Mesendoderm (in vitro differentiated cells): ENCODE measurements at places on chromosomes 3 and 15.

DNA sequence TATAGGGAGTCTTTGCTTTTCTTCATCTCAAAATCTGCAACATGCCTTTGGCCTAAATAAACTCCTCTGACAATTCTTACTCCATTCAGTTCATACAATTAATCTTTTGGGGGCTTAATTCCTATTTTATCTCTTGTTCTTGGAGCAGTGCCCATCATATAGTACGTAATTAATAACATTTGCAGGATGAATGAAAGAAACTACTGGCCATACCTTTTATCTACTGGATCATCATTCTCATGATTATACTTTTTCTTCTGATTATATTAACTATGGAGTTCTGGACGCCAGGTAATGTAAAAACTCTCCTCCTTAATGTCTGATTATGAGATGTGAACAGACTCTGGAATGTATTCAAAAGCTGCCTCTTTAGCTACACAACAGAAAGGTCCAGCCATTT is 46.5 kb upstream of the SCN5A start:
- DNase-seq, result no peak
- no peak overlapping the region for H3K4me3 ChIP-seq
- H3K4me1 ChIP-seq, result no peaks in the 10 kb centered on the region
- H3K27ac ChIP-seq, result no peak overlapping the region
- no peaks in the 10 kb centered on the region for H3K36me3 ChIP-seq
- H3K27me3 ChIP-seq, result no peaks in the 10 kb centered on the region

GRCh38 chr3:167372138-167372537 is 8.0 kb downstream of the ZBBX start:
- no peaks in the 10 kb centered on the region for H3K27me3 ChIP-seq
- no peaks in the 10 kb centered on the region for H3K4me1 ChIP-seq
- no peaks in the 10 kb centered on the region for H3K36me3 ChIP-seq
- no peak overlapping the region for H3K27ac ChIP-seq

- no peaks in the 10 kb centered on the region for H3K36me3 ChIP-seq
- peaks cover 15% of the 10 kb centered on the region for H3K4me1 ChIP-seq
- H3K27me3 ChIP-seq, result no peaks in the 10 kb centered on the region
- DNase-seq, result no peak
- no peak overlapping the region for H3K4me3 ChIP-seq
Observed at GRCh38 chr3:194035406-194036138, 100.4 kb upstream of the HES1 start.

DNA sequence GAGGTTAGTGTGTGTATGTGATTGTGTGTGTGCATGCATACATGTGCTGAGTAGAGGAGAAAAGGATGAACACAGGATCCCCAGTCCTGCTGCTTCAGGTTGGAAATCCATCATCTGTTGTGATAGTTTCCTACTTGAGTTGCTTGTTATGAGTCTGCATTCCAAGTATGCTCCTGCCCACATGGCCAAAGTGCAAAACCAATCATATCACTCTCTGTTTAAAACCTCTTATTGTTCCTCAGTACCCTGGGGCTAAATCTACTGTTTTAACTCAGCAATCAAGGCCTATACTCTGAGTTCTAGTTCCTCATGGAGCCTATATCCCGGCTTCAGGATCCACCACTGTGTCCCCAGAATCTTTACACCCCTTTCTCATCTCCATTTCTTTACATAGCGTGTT is 139.9 kb upstream of the TLE3 start:
- DNase-seq, result no peak
- H3K36me3 ChIP-seq, result no peaks in the 10 kb centered on the region
- H3K4me3 ChIP-seq, result no peak overlapping the region
- no peaks in the 10 kb centered on the region for H3K4me1 ChIP-seq
- no peaks in the 10 kb centered on the region for H3K27me3 ChIP-seq

- no peaks in the 10 kb centered on the region for H3K4me1 ChIP-seq
- no peak overlapping the region for H3K4me3 ChIP-seq
- no peak overlapping the region for H3K27ac ChIP-seq
- no peaks in the 10 kb centered on the region for H3K36me3 ChIP-seq
Observed at GRCh38 chr3:53545310-53545995, 51.0 kb downstream of the CACNA1D start.

- H3K4me3 ChIP-seq, result no peak overlapping the region
- H3K4me1 ChIP-seq, result peaks cover 2% of the 10 kb centered on the region
- no peak for DNase-seq
Observed at GRCh38 chr3:151539599-151539998, 78.7 kb upstream of the IGSF10 start.

DNA sequence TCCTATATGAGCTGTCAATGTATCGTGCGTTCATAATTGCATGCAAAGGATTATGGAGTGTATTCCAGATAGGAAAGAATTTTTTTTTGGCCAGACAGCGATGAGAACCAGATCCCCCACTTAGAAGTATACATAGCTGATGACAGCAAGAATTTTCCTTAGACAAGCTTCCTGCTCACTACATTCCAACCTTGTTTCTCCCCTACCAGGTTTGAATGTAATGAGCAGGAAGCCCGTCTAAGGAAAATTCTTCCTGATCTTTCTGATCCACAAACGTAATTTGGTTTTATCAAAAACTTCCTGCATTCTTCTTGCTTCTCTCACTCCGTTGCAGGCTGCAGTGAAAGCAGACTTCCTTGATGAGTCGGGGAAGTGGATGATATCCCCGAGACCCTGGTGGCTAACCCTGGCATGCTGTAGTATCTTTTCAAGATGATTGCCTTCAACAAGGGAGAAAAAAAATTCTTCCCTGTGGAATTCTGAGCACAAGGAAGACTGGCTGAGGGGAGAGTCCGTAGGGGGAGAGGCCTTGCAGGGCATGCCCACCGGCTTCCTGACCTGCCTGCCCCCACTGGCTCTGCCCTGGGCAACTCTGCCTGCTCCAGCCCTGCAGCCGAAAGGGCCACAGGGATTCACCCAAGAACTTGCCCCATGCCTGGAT is 243.1 kb downstream of the TLE3 start:
- H3K36me3 ChIP-seq, result no peaks in the 10 kb centered on the region
- H3K27me3 ChIP-seq, result no peaks in the 10 kb centered on the region
- H3K4me3 ChIP-seq, result no peak overlapping the region
- peaks cover 18% of the 10 kb centered on the region for H3K4me1 ChIP-seq

DNA sequence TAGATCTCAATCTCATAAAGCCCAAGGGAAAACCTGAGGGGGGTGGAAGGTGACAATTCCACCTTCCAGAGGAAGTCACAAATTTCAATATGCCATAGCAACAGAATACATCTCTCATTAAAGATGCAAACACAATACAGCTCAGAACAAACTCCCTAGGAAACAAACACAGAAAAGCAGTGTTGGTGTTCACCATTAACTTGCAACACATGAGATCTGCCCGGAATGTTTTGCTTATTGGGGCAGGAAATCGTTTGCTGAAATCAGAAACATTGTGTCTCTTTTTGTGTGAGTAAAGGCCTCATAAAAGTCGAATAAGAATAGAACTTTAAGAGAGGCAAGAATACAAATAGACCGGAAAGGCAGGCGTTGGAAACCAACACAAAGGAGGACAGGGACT is 5.8 kb upstream of the RYR3 start:
- H3K36me3 ChIP-seq, result no peaks in the 10 kb centered on the region
- no peaks in the 10 kb centered on the region for H3K4me1 ChIP-seq
- no peaks in the 10 kb centered on the region for H3K27me3 ChIP-seq
- no peak for DNase-seq
- no peak overlapping the region for H3K4me3 ChIP-seq
